ENCODE measurements at places on chromosomes 4 and X. TPM values are rescaled to one million over a fixed set of nuclear protein-coding genes. Genes with fewer than 3 reads are reported as not detected.

The GSX2 gene
- 3.2 TPM for total RNA-seq

The DCAF4L1 gene
- total RNA-seq: 0.23 TPM

The OCIAD2 gene
- 30.2 TPM for total RNA-seq

The CTPS2 gene
- total RNA-seq: 22.4 TPM

The KLB gene
- 0.46 TPM for total RNA-seq

The N4BP2 gene
- 78.2 TPM for total RNA-seq

The NLGN3 gene
- 38.1 TPM for total RNA-seq

The CNGA1 gene
- 0.46 TPM for total RNA-seq

The ESX1 gene
- not detected for total RNA-seq

The S100G gene
- total RNA-seq: not detected

The TMEM154 gene
- total RNA-seq: 0.69 TPM

The ANTXR2 gene
- 12.7 TPM for total RNA-seq

The SMR3B gene
- not detected for total RNA-seq

The PLXNB3 gene
- 4.6 TPM for total RNA-seq

The AKAP14 gene
- total RNA-seq: 5.1 TPM

The CT45A2 gene
- not detected for total RNA-seq

The NIPAL1 gene
- total RNA-seq: 3.0 TPM

The SMIM10 gene
- 2.1 TPM for total RNA-seq

Measured in diencephalon (tissue), 1 donor.